ENCODE measurements at places on chromosomes 12 and 14.

GRCh38 chr12:103676893-103677292, 89.8 kb downstream of the STAB2 start:
- DNase-seq = no peak

DNA sequence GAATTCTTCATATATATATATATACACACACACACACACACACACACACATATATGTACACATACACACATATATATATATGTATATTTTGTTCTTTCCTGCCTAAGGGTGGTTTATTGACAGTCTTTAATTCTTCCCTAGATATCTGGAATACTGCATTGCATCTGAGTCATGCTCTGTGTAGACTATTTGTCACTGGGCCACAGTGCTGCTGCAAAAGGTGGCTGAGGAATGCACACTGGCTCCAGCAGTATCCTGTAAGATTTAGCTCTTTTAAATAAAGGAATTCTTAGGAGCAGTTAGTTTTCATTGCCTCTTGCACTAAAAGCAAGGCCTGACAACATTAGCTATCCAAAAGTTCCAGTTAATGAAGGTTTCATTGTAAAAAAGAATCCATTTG, 200.9 kb downstream of the APAF1 start:
- no peak for DNase-seq

DNA sequence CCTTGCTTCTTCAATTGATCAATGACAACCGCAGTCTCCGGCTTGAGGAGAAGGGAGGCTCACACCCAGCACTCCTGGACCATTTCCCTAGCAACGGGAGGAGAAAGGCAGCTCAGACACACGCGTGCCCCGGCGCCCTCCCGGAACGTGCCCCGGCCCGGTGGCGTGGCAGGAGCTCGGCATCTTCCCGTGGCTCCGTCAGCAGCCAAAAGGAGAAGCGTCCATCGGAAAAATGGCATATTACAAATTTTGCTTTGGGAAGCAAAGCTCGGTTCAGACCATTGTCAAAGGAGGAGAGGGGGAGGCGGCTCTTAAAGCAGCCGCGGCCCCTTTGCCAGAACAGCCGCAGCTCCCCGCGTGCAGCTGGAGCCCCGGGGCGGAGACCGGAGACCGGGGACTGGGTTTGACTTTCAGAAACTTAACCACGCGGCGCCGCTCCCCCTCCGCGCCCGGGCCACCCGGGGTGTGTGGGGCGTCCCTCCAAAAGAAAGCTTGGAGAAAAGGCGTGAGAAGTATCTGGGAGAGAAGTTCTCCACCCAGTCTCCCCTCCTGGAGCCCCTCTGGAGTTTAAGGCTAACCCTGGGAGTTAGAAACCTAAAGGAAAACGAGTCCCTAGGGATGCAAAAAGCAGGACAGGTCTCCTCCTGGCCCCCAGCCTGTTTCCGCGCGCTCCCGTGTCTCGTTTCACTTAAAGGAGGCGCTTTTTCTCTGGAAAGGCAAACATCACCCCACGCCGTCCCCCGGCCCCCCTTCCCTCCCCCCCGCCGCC, 545 bp downstream of the PPFIA2 start:
- DNase-seq = peak; percentile 57

DNA sequence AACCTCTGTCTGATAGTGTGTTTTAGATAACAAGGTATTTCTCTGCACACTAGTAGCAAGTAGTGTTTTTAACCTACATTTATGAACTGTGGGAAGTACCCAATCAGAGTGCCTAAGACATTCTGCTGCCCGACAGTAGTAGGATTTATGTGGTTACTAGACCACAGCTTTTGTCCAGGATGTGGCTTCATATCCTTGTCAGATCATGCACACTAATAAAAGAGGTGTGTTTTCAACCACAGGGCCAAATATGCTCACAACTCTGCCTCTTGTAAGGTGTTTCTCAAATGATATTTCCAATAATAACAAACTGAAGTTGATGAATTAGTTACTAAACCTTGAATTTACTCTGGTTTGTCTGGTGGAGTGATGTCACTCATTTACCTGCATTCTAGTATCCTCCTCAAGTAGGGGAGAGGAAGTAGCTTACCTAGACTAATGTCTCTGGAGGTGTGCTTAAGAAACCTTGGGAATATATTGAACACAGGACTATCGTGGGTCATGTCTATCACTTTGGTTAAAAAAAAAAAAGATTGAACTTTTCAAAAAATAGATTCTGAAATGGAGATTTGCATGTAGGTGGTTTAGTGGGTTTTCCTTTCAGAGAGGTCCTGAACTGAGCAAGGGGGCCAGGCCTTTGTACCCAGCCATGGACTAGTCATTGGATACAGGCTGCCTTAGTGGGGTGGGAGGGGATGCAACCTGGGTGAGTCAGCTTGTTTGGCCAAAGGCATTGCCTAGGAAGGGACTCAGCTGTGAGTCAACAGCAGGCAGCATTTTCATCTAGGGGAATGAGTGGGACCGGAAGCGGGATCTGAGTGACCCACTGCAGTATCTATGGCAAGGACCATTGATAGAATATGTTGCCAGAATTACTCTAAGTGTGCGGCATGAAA, 14.1 kb downstream of the FBXW8 start:
- no peak for DNase-seq

GRCh38 chr14:64755781-64756221, 51.6 kb downstream of the PLEKHG3 start:
- DNase-seq = no peak

- DNase-seq = no peak
Observed at GRCh38 chr12:108712165-108712924, 19.0 kb downstream of the CORO1C start.

GRCh38 chr14:93343797-93344196, 3.2 kb upstream of the COX8C start:
- no peak for DNase-seq

DNA sequence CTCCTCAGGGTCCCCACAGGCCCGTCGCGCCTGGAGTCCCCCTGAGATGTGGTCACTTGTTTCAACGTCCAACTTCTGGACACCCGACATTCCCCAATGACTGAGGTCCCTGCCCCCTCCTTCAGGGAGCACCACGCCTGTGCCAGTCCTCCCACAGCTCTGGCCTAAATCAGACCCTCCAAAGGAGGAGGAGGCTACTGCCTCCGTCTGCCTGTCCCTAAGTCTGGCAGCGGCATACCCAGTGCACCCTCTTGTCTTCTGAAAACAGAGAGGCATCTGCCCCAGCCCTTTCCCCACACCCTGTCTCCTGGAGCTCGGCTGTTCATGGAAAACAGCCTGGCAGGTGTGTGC, 46.2 kb downstream of the TESC start:
- DNase-seq = no peak

DNA sequence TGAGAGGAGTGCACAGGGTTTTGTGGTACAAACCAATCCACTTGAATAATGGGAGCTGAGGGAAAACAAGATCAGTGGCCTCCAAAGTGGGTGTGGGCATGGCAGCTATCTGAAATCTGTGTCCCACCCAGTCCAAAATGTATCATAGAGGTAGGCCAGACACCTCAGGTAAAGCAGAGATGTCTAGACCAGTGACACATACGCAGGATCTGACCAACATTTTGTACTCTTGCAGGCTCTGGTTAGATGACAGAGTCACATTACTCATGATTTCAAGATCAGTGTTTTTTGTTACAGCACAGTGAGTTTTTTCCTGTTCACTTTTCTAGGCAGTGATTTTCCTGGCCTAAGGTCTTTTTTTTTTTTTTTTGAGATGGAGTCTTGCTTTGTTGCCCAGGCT, 211.8 kb downstream of the PCNX1 start:
- no peak for DNase-seq

- DNase-seq = peak; percentile 52
Observed at GRCh38 chr14:28340816-28341215, 425.8 kb upstream of the FOXG1 start.

- no peak for DNase-seq
Observed at GRCh38 chr14:104514156-104514848, 65.3 kb upstream of the C14orf180 start.

GRCh38 chr12:52147964-52148463, 43.8 kb downstream of the KRT80 start:
- DNase-seq = no peak

DNA sequence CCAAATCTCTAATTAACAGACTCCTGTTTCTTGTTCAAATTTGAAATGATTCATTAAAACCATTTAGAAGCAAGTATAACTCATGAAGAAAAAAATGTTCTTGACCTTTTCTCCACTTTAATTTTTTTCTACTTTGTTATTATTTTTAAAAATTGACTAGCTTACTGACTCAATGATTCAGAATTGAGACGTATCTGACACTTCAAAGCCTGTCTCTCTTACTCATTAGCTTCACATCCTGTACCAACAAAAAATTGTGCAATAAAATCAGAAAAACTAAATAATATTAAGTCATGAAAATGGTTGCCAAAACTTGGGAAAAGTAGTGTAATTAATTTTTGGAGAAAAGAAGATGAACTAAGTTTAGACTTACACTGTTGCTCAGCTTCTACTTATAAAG, 331.2 kb downstream of the SLC16A7 start:
- DNase-seq = no peak

DNA sequence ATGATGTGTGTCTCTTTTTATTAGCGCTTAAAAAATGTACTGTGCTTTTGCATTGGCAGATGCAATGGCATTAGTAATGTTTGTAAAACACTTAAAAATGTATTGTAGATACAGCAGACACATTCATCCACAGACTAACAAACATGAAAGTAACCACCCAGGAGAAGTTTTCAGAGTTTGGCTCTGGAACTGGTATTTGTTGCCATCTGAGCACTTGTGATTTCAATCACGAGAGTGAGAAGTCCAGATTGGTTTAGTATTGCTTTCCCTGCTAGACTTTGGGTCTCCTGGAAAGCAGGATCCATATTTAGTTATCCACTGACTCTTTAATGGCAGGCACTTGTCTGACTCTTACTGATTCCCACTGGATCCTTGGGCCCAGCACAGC, 13.2 kb downstream of the RASSF8 start:
- no peak for DNase-seq

DNA sequence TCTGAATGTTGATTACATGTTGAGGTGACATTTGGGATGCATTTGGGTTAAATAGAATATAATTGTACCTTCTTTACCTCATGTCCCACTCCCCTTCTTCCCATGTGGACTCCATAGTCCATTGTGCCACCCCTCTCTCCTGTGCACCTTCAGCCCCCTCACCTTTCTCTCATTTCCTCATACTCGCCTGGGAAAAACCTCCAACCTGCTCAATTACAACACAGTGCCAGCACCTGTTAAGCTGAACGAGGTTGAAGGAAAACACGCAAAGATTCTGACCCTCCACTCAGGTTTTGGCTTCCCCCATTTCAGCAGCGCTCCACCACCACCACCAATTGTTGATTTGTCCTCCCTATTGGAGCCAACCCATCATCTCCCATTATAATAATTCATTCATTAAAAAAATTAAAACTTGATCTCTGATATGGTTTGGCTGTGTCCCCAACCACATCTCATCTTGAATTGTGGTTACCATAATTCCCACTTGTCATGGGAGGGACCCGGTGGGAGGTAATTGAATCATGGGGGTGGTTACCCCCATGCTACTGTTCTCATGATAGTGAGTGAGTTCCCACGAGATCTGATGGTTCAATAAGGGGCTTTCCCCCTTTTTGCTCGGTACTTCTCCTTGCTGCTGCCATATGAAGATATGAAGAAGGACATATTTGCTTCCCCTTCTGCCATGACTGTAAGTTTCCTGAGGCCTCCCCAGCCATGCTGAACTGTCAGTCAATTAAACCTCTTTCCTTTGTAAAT, 33.7 kb upstream of the PPP2R5C start:
- no peak for DNase-seq

- no peak for DNase-seq
Observed at GRCh38 chr12:79082595-79082994, 218.0 kb downstream of the SYT1 start.

DNA sequence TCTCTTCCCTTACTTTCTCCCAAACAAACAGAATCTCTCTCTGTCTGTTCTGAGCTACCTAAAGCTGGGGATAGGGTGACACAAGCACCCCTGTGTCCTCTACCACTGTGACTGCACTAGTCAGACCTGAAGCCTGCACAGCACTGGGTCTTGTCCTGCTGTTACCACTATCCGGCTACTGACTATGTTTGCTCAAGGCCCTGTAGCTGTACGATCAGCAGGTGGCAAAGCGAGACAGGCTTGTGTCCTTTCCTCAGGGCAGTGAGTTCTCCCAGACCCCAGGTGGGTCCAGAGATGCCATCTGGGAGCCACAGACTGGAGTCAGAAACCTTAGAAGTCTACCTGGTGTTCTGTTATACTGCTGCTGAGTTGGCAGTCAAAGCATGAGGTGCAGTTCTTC, 116.4 kb downstream of the NUBPL start:
- no peak for DNase-seq

DNA sequence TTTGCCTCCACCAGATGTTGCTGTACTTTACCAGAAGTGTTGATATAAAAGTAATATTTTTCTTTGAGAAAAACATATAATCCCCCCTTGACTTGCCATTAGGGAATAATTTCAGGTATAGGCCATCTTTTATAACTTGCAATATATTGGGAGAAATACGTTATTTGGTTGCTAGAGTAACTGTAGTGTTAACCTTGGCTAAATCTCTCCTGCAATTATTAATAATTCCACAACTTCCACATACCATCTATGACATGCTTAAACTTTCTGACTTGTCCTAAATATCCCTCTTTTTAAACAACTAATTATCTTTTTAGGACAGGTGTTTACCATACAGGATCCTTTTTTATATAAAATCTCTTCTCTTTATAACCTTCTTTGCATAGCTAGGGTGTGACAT, 1048.2 kb downstream of the SLC16A7 start:
- DNase-seq = no peak

DNA sequence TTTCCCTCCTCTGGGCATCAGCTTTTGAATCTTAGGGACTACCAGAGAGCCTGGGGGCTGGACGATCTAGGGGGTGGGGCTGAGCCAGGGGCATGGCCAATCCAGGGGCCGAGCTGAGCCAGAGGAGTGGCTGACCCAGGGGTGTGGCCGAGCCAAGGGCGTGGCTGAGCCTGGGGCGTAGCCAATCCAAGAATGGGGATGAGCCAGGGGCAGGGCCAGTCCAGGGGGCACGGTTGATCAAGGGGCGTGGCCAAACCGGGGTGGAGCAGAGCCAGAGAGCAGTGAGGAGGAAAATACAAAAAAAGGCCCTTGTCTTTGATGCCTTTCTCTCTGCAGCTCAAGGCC, 219.3 kb upstream of the NOS1 start:
- DNase-seq = no peak

DNA sequence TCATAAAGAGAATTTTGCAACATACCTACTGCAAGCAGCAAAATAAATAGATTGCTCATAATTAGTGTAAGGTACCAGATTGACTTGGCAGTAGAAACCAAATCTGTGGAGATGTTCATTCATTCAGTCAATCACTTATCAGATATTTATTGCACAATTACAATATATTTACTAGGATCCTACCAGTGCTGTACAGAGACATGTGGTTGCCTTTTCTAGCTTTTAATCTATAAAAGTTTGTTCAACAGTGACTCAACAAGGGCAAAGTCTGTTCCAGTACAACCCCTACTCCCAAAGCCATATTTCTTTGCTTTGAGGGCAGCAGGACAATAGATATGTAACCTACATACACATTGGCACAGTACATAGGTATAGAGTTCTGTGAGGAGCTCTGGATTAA, 27.3 kb downstream of the ABCD2 start:
- DNase-seq = no peak

DNA sequence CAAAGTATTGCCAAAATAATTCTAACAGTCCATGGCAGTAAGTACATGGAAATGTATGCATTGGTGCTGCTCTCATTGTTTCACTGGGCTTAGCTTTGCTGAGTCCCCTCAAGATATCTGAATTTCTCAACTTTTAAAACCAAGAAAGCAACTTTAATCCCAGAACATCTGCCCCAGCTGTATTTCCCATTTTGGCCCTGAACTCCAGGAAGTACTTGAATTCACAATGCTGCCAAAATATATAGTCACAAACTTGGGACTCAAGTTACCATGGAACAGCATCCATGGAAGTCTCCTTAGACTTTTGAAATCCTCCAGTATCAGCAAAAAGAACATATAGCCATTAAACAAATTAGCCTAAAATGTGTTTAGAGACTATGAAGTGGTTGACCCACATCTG, 78.5 kb upstream of the FLRT2 start:
- no peak for DNase-seq

Data from NCI-H1105 (cell line).